ENCODE measurements at places on chromosomes 4 and X.

DNA sequence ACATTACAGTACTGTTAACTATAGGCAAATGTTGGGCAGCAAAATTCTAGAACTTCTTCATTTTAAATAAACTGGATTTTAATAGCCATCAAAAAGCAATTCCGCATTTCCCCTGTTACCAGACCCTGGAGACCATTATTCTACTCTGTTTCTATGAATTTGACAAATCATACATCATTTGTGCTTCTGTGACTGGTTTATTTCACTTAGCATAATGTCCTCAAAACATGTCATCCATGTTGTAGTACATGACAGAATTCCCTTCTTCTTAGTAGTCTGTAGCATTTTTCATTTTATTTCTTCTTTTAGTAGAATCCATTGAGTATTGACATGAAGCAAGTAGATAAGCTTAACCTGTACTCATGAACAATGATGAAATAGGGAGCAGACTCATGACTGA, 59.4 kb upstream of the PPP4R3C start:
- no peak for DNase-seq

- no peak for DNase-seq
Observed at GRCh38 chr4:152900395-152900794, 35.7 kb upstream of the FHDC1 start.

DNA sequence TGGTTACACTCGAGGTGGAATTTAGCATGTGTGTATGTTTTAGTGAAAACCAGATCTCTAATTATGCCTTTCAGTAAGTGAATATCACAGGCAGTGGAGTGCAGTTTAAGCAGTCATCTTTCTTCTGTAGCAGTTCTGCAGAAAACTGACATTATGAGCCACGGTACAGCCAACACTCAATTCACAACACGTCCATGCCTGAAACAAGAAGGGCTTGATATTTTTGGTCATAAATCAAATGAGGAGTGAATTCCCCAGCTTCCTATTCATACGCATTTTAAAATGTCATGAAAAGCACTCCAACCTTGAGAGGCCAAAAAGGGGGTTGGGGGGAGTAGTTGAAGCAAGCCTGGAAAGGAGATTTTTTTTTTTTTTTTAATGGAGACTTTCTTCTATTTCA, 316.7 kb downstream of the ARHGAP10 start:
- DNase-seq = no peak

DNA sequence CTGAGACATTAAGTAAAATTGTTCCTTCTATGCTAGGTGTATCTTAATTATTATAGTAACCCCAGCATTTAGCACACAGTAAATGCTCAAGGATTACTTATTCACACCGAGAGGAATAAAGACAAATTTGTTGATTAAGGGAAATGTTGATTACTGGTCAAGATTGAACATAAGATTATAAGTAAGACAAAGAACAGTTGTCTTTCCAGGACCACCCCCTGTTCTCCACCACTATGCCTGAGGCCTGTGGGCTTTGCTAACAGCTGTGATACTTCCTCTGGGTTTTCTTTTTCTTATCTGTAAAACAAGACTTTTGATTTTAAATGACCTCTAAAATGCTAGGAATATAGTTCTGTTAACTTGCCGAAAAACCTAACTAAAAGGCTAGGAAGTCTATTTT, 128.0 kb downstream of the DCLK2 start:
- no peak for DNase-seq

DNA sequence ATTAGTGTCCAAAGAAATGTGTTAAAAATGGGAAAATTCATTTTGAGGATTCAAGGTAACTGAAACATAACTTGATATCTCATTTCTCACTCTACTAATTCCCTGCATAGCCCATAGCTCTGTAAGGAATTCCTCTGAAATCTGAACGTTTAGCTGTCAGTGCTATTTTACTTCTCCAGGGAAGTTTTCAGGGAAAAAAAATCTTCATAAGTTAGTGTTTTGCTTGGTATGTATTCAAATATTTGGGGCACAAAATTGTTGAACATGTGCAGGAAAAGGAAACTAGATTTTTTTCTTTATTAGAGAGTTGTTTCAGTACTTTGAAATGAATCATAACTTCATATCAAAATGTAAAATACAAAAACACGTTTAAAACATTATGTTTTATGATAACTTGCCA, 891.4 kb downstream of the CENPC start:
- no peak for DNase-seq

DNA sequence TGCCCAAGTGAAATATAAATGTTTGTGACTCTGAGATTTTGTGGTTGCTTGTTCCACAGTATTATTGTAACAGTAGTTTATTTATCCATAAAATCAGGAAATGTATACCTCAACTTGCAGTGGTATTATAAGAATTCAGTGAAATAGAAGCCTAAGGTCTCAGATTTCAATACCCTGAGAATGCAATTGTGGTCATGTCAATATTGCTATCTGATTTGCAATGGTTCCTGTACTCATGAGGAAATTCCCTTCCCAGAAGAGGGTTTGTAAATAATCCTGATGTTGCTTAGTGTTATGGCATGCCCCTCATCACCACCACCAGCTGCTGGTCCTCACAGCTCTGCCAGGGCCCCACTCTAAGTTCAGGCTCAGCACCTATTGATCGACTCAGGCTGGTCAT, 67.8 kb downstream of the SLC34A2 start:
- no peak for DNase-seq

GRCh38 chr4:140829825-140830224, 73.6 kb upstream of the TBC1D9 start:
- DNase-seq = no peak

DNA sequence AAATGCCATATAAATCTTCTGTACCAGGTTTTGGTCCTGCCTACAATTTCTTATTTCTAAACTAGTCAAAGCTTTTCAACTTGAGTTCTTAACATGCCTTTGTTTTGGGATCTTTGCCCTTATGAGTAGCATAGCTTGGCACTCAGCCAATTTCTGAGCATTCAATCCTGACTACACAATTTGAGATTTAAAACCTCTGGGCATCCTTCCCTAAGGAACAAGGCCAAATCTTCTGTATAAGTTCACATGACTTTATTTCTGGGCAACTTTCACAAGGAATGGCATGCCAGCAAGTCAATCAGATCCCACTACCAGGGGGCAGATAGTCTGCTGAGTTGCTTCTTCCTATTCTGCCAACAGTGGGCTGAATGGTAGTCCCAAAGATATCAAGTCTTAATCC, 254.2 kb downstream of the ADAMTS3 start:
- DNase-seq = no peak

- no peak for DNase-seq
Observed at GRCh38 chr4:127015667-127016117, 617.1 kb upstream of the INTU start.

GRCh38 chr4:113809311-113809710, 47.8 kb upstream of the CAMK2D start:
- DNase-seq = peak; percentile 45

- no peak for DNase-seq
Observed at GRCh38 chr4:4394644-4395043, 7.7 kb downstream of the NSG1 start.

DNA sequence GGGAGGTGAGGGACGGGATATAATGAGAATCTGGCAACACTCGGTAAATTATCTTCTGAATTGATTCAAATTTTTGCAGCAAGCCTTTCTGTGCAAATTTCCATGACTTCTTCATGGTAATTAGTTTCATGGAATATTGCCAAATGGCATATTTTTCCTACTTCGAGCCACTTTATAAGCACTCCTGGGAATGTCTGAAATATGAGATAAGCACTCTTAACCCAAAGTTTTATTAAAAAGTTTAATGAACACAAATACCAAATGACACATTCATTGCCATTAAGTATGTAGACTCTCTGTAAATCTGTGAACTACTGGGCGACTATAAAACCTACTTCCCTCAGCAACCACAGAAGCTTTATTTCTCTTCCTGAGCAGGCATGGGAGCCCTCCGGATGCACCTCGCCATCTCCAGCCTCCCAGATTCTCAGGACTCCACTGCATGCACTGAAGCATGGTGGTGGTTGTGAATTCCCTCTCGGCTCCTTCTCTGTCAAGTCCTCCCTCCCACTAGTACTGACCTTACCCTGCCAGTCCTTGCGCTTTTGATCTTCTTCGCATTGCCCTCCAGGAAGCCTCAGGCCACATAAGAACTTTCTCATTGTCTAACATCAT, 154.4 kb upstream of the RPL34 start:
- no peak for DNase-seq

DNA sequence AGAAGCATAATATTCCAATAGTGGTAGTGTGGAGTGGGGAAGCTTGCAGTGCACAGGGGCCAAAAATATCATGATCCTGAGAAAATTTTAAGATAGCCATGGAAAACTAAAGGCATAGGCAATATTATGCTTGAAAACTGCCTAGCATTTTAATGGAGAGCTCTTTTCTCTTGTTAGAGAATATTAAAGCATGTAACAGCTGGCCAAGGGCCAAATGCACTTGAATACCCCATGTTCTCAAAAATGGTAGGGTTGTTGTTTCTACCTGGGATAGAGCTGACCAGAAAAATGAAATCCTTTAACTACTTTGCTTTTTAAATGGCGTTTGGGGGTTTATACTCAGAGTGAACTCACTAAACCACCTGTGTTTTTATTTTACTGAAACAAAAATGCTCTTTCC, 739.6 kb upstream of the SLIT2 start:
- no peak for DNase-seq

DNA sequence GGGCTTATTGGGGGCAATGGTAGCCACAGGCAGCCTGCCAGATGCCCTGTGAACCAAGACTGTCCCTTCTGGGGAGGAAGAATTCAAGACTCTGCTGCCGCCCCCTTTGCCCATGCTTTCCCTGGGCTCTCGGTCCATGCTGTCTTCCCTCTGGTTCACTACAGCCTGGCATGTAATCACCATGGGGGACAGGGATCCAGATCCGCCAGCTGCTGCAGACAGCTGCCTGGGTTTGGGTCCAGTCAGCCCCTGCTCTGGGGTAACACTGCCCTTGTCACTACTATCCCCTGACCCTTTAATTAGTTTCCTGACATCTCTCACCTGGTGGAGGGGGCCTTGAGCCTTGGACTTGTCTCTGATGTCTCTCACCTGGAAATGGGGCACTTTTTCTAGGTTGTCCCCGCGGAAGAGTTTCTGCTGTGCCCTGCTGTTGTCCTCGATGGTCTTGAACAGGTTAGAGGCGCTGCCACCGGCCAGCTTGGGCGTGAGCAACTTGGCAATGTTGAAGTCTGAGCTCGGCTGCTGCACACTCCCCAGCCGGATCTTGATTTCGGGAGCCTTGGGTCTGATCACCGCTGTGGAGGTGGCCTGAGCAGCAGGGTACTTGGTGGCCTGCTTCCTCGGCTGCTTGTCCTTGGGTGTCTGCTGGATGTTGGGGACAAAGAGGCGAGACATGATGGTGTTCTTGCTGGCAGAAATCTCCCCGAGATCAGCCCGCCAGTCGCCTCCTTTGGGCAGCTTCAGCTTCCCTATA, 6.4 kb downstream of the C4orf54 start:
- peak; percentile 84 for DNase-seq

GRCh38 chr4:152255437-152255836, 280.5 kb downstream of the FBXW7 start:
- DNase-seq = no peak

DNA sequence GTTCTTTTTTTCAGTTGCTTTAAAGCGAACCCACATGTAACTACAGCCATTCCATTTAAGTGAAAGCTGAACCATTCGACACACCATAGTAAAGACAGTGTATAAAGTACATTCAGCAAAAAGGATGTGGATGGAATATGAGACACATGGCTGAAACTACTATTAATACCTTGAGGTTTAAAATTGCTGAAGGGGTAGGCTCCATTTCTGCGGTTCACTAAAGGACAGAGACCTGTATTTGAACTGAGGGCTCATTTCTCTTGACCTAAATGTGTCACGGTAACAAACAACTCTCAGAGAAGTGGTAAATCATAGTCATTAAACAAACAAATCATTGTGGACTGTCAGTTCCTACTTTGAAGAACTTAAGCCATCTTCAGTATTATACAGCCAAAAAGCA, 1085.6 kb upstream of the TENM3 start:
- DNase-seq = no peak

DNA sequence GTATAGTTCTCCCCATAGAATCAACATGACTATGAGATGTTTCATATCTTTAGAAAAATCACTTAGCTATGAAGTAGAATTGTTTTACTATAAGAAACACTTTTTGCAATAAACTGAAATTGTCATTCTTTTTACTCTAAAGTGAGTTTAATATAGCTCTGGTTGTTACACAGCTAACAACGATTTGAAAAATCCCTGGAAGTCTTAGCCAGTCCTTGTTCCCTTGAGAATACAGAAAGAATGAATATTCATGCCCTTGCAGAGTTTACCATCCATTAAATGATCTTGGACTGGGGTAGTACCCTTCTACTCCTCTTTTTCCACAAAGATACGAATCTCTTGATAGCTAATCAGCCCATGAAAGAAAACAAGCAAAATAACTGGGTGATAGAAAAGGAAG, 141.8 kb downstream of the JADE1 start:
- no peak for DNase-seq

GRCh38 chr4:705278-706082, at the start of gene PCGF3:
Gene PCGF3 (plus strand): TSS chr4:705832. CDS start chr4:733681, 27,849 bp downstream.
- peak; percentile 99 for DNase-seq

GRCh38 chr4:55931833-55932232, 16.9 kb upstream of the CEP135 start:
- DNase-seq = no peak

DNA sequence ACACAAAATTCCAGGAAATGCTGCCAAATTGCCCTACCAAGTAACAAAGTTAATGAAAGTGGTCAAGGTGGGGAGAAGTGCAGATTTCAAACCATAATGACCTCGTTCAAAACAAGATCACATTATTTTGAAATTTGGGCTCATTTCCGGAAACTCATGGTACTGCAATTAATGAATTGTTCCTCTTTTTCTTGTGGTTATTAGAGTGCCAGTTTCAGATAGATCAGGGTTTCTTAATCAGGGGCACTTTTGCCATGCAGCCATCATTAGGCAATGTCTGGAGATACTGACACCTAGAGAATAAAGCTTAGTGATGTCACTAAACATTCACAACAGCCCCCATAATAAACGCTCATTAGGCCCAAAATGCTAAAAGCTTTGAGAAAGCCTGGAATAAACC, 381.5 kb upstream of the GALNT7 start:
- DNase-seq = no peak

GRCh38 chr4:52658641-52659000, 480 bp downstream of the USP46 start:
- DNase-seq = no peak

- no peak for DNase-seq
Observed at GRCh38 chr4:123750044-123750443, 353.4 kb downstream of the SPRY1 start.

DNA sequence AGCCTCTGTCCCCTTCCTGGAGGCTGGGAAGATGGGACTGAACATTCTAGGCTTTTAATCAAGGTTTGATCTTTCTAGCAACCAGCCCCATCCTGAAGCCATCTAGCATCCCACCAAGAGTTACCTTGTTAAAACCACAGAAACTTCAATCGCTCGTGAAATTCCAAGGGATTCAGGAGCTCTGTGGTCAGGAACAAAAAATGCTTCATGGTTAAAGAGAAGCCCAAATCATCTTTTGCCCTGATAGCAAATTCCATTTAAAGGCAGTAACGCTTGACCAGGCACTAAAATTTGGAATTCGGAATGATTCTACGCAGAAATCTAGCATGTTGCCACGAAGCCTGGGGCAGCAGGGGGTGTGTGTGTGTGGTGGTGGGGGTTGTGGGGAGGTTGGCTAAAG, 47.8 kb downstream of the CASP6 start:
- DNase-seq = no peak

DNA sequence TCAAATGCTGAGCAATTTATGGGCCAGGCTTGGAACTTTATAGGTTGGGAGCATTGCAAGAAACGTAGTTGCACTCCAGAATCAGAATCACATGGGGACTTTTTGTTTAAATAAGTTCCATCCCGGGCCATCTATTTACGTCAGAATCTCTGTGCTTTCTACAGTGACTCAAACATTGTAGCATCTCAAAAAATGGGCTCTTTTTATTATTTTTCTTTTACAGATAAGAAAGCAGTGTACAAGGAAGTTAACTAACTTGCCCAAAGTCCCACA, 10.2 kb downstream of the CC2D2A start:
- no peak for DNase-seq
